Chondrocyte (in vitro differentiated cells): ENCODE measurements at places on chromosomes 5 and 9. TPM values are rescaled to one million over a fixed set of nuclear protein-coding genes. Genes with fewer than 3 reads are reported as not detected.

DNA sequence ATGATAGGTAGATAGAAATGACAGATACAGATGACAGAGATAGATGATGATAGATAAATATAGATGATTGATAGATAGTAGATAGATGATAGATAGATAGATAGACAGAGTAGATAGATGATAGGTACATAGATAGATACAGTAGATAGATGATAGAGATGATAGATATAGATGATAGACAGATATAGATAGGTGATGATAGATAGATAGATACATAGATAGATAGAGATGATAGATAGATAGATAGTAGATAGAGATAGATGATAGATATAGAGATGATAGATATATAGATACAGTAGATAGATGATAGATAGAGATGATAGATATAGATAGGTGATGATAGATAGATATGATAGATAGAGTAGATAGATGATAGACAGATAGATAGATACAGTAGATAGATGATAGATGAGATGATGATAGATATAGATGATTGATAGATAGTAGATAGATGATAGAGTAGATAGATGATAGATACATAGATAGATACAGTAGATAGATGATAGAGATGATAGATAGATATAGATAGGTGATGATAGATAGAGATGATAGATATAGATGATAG is 95.7 kb upstream of the SMIM23 start:
- DNase-seq = no peak

DNA sequence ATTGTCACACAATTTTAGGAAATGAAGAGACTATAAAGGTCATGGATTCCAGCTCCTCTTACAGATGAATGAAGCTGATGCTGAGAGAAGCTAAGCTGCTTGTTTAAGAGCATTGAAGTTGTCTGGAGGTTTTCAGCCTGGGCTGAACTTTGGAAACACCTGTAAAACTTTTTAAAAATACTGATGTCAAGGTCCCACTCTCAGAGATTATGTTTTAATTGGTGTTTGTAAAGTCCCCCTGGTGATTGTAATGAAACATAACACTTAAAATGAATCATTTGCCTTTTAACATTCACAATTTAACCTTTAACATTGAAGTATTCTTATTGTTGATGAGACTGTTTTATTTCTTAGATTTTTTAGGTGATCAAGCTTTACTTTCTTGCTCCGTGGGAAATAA is 16.4 kb downstream of the RAD23B start:
- no peak for DNase-seq

DNA sequence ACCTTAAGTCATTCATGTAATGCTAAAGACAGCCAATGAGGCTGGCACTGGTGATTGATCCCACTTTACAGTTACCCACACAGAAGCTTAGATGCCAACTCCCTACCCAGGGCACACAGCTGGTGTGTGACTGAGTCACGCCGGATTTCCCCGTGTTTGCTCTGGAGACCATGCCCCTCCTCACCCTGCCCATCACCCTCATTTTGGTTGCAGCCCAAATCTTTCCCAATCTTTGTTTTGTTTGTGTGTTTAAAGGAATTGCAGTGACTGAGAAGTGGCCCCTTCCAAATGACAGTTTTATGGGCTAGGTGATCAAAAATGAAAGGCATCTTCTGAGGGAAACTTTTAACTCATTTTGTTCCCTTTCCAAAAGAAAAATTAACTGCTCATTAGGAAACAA is 10.9 kb downstream of the FBXL7 start:
- DNase-seq = no peak

- no peak for DNase-seq
Observed at GRCh38 chr9:112384690-112385089, 4.8 kb downstream of the HSDL2 start.

GRCh38 chr5:83340511-83340918 is 131.0 kb upstream of the VCAN start:
- DNase-seq = no peak

DNA sequence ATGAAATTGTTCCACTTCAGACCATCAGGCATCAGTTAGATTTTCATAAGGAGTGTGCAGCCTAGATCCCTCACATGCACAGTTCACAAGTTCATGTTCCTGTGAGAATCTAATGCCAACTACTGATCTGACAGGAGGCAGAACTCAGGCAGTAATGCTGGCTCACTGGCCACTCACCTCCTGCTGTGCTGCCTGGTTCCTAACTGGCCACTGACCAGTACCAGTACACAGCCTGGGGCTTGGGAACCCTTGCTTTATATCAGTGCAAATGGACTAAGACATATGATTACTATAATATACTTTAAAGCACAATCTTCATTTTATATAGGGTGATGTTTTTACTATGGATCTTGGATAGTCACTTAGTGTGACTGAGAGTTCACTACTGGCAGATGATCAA is 259.2 kb downstream of the SLCO4C1 start:
- DNase-seq = no peak

The ORM2 gene
- total RNA-seq = not detected in 3 replicates

GRCh38 chr9:31916591-31917241 is 467.7 kb upstream of the ACO1 start:
- no peak for DNase-seq

DNA sequence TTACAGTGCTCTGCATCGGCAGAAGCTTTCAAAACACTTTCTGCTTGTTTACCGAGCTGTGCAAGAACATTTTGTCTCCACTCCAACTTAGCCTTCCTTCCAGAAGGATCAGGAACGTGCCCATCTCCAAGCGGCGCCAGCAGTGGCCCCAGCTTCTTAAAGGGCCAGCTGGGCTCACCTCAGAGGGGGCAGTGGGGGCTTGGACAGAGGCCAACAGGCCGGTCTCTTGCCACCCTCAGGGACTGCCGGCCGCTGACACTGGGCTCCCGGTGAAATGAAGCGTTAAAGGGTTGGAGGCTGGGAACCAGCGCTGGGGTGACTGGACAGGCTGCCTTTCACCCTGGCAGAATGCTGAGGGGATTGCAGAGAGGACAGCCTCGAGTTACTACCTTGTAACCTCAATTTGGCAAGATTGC is 67.0 kb upstream of the RNU6ATAC start:
- DNase-seq = no peak

DNA sequence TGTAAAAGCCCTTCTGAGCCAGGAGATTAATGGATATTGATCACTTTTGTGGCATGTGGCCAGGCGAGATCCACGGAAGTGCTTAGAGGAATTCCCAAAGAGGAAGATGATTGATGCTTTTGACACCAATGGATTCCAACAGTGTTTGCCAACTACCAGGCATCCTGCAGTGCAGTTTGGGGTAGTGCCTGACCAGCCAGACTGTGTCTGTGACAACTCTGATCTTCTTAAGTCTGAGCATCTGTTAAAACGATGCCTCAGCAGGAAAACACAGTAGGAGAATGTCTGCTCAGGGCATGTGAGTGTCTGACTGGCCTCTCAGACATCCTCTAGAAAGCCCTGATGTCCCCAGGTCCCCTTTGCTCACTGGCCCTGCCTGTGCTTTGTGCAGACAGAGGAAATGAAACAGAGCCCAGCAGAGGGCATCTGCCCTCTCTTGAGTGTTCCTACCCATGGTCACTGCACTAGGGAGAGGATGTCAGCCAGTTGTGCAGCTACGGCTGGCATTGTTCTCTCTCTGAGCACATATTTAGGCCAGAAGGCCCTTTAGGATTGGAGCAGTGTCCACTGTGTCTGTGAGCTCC is 57.0 kb downstream of the TRPC7 start:
- DNase-seq = no peak

The SWI5 gene
- total RNA-seq = 29.4 to 33.7 TPM (median 31.7 TPM) in 3 replicates

The CCDC69 gene
- total RNA-seq = 1.2 to 1.5 TPM (median 1.3 TPM) in 3 replicates

The SLC34A3 gene
- total RNA-seq = not detected in 3 replicates

GRCh38 chr5:180120237-180121101 is 48.9 kb upstream of the RNF130 start:
- DNase-seq = no peak

- DNase-seq = no peak
Observed at GRCh38 chr5:138685193-138685745, 68.0 kb upstream of the CTNNA1 start.

The LRRC19 gene
- total RNA-seq = not detected in 3 replicates

GRCh38 chr9:108511307-108511706 is 344.5 kb downstream of the ACTL7B start:
- no peak for DNase-seq

The ABHD17B gene
- 12.2 to 14.2 TPM (median 12.5 TPM) in 3 replicates for total RNA-seq
